HFF-Myc (cell line): ENCODE measurements at places on chromosomes 2 and 18.

- DNase-seq: no peak
Measured at GRCh38 chr2:27241761-27242613, 20.9 kb downstream of the SLC30A3 start.

GRCh38 chr2:139080244-139080643 lies 300.1 kb upstream of the NXPH2 start:
- DNase-seq: no peak

DNA sequence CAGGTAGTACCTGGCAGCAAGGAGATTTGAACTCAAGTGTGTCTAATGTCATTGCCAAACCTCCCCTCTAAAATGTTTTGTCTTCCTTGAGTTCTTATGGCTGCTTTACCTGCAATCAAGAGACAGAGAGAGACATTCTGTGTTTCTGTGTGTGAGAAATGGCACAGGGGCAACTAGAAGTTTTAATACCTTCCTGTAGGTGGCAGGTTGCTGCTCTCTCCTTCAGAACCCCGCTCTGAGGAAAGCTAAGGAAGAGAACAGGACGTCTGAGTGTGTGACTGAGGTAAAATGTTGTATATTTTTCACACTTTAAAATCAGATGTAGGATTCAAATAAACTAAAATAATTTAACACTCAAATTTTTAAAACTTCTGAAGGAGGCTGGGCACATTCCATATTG lies 19.2 kb downstream of the DTNA start:
- DNase-seq: no peak

- DNase-seq: no peak
Measured at GRCh38 chr2:133389569-133389968, 178.7 kb downstream of the NCKAP5 start.

GRCh38 chr2:238123218-238123971 lies 15.1 kb upstream of the KLHL30 start:
- DNase-seq: no peak

- no peak for DNase-seq
Measured at GRCh38 chr2:129763190-129763846, 216.1 kb upstream of the RAB6C start.

GRCh38 chr2:54570925-54571694 lies 115.0 kb downstream of the SPTBN1 start:
- no peak for DNase-seq

- no peak for DNase-seq
Measured at GRCh38 chr2:176187200-176187898, 1.1 kb upstream of the HOXD1 start.

GRCh38 chr2:13480057-13480456 lies 763.3 kb downstream of the TRIB2 start:
- DNase-seq: no peak

GRCh38 chr2:195049372-195050031 lies 607.5 kb upstream of the SLC39A10 start:
- no peak for DNase-seq

DNA sequence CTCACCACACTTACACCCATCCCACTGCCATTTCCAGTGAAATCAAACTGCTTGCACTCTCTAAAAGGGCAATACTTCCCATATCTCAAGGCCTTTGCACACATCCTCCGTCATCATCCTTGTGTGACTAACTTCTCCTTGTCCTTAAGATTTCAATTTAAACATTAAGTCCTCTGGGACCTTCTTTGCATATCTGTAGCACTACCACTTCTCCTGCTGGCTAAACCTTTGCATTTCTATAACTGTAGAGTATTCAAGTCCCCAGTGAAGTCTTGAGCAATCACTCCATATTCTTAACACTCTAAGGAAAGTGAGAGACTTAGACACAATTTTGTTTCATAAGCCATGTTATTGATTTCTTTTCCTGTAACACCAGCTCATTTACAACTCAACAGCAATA lies 136.8 kb upstream of the EPHA4 start:
- no peak for DNase-seq

DNA sequence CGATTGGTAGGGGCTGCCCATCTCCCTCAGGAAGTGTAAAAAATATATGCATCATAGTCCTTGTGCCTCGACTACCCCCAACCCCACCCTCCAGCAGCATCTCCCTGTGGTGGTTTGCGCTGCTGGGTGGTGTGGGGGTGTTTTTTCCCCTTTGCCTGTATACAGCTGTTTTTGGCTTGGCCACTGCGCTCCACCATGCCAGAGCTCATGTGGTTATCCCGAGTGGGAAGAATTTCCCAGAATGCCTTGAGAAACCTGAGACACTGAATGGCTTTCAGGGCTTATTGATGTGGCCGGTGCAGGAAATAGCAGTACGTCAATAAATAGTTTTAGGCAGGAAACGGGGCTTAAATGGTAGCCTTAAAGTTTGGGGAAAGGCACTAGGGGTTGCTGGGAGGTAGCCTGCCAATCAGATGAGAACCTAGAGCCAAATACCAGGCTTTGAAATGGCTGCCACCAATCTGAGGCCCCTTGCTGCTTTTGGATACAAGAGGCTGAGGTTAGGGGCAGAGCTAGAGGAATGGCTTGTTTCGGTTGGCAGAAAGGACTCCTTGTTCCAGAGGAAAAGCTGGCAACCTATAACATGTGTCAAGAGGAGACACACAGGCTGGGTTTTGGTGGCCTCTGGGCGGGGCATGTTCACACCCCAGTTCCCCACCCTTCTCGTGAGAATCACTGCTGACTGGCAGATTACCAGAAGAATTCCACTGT lies 144.1 kb downstream of the SMAD7 start:
- no peak for DNase-seq

- no peak for DNase-seq
Measured at GRCh38 chr18:13710414-13710831, 15.9 kb downstream of the FAM210A start.

GRCh38 chr2:173448938-173449471 lies 94.3 kb downstream of the CDCA7 start:
- peak; percentile 60 for DNase-seq

GRCh38 chr2:237791977-237792727 lies 6.4 kb upstream of the RBM44 start:
- DNase-seq: no peak

DNA sequence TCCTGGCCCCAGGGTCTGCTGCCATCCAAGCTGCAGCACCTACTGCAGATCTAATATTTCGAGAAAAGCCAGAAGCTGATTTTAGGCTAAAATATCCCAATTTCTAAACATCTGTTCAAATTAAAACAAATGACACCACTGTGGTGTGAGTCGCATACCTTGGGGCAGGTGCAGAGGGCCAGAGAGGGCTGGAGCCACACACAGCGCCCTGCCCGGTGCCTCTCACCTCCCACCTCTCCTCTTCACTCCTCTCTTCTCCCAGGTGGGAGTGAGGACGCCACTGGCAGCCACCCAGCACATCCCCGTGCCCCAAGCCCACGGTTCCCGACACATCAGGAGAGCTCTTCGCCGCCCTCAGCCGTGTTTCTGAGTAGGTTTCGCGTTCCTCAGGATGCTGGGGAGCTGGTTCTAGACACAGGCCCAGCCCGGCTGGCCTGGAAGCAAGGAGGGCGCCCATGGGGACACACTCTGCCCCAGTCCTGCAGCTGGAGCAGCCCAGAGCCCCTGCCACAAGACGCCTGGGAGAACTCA lies 21.4 kb downstream of the THAP4 start:
- no peak for DNase-seq

GRCh38 chr2:6963727-6964126 lies 46.5 kb downstream of the RNF144A start:
- DNase-seq: no peak

GRCh38 chr2:17728210-17728609 lies 25.4 kb downstream of the SMC6 start:
- DNase-seq: no peak

DNA sequence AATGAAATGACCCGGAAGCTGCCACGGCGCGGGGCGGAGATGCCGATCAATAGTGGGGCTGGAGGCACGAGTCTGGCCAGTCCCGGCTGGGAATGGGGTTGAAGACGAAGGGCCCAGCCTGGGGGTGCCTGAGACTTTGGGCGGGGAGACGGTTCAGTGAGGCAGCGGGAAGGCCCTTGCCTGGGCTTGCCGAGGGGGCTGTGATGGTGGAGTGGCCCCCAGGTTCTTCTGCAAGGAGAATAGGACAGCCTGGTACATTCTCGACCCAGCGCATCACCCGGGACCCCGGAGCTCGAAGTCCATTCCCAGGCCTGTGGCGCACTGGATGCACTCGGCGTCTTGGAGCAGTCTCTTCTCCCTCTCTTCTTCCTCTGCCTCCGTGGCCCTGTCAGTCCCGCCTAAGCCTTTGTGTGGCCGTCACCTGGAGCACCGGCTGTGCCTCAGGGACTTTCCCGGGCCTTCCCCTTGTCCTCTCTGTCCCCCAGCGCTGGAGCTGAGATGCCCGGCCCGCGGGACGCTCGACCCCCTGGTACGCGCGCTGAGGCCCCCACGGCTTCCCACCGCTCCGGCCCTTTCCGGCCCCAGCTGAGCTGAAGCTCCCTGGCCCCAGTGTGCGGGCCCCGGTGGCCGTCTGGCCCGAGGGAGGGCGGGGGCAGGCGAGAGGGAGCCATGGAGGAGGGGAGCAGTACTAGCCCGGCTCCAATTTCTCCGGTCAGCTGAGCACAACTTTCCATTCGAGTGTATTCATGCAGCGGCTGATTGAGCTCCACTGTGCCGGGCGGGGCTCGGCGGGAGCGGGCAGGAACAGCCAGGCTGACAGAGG lies 8.0 kb downstream of the SIX3 start:
- no peak for DNase-seq

DNA sequence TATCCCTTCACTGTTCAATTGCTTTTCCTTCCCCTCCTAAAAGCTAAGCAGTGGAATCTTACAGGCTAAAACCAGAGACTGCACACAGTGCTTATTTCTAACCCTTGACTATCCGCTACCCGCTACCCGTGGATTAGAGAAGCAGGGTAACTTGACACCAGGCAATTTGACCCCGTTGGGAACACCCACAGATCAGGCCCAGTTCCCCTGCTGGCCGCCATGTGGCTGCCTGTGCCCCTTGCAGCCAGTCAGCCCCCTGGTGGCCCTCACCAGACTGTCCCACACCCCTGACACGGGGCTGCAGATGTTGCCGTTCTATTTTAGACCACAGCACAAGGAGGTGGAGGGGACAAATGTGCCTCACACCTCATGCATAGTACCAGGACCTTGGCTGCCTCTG lies 74.8 kb downstream of the TXNL1 start:
- DNase-seq: no peak

- DNase-seq: no peak
Measured at GRCh38 chr2:26034637-26034992, 731 bp downstream of the RAB10 start.

- no peak for DNase-seq
Measured at GRCh38 chr2:112642966-112643365, 2.8 kb upstream of the SLC20A1 start.

DNA sequence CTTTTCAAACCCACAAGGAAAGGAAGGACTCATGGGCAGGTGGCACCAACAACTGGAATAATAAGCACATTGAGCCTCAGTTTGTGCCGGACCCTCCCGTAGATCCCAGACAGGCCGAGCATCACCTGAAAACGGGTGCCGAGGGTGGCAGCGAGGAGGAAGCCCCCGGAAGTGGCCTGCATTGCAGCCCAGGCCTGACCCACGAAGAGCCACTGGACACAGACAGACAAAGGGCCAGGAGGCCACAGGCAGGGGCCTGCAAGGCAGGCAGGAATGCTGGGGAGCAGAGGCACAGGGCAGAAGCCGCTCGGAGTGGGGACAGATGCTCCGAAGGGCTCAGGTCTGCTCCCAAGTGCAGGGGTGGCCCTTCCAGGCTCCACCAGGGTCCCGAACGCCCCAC lies 31.7 kb downstream of the MTERF4 start:
- no peak for DNase-seq

DNA sequence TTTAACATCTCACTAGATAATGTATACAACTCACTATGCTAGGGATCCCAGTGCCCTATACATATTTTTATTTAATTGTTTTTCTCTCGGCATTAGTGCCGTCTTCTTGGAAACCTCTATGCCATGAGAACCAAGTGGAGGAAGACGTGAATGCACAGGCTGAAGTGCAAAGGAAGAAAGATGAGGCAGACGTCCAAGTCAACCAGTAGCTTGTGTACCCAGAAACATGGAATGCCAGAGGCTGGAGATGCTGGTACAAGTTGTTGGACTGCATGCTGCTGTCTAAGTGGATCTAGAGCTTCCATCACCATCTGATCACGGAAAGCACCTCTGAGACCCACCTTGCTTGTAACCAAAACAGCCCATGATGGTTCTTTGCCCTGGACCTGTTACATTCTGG lies 12.5 kb upstream of the GEMIN6 start:
- no peak for DNase-seq

- DNase-seq: no peak
Measured at GRCh38 chr2:216302981-216303676, 69.2 kb downstream of the MARCHF4 start.

DNA sequence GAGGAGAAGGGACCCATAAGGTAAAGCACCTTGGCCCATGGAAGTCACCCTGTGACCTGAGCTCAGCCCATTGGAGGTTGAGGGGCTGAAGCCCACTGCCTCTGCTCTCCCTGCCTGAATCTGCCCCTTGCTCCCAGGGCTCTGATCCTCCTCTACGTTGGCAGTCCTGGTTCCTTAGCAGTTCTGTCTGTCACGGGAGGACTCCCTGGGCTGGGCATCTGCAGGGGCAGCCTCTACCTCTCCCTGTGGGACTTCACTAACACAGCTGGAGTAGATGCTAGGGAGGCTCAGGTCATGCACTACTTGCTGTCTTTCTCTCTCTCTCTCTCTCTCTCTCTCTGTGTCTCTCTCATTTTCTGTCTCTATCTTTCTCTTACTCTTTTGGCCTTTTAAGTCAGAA lies 8.7 kb downstream of the GYPC start:
- DNase-seq: no peak

GRCh38 chr2:231780123-231780908 lies 766 bp downstream of the PDE6D start:
- no peak for DNase-seq
